ENCODE measurements at places on chromosomes 12 and 14. TPM values are rescaled to one million over a fixed set of nuclear protein-coding genes. Genes with fewer than 3 reads are reported as not detected.

SRRM4 gene
- not detected for total RNA-seq

MUCL1 gene
- total RNA-seq: not detected

ABCD2 gene
- total RNA-seq: 1.8 TPM

GRCh38 chr12:110530511-110530910 lies 28.4 kb downstream of the RAD9B start:
- no peak for DNase-seq
- H3K27ac ChIP-seq: no peak overlapping the region
- peaks cover 3% of the 10 kb centered on the region for H3K4me1 ChIP-seq
- no peaks in the 10 kb centered on the region for H3K27me3 ChIP-seq
- peaks cover 15% of the 10 kb centered on the region for H3K36me3 ChIP-seq
- no peak overlapping the region for H3K4me3 ChIP-seq

DNA sequence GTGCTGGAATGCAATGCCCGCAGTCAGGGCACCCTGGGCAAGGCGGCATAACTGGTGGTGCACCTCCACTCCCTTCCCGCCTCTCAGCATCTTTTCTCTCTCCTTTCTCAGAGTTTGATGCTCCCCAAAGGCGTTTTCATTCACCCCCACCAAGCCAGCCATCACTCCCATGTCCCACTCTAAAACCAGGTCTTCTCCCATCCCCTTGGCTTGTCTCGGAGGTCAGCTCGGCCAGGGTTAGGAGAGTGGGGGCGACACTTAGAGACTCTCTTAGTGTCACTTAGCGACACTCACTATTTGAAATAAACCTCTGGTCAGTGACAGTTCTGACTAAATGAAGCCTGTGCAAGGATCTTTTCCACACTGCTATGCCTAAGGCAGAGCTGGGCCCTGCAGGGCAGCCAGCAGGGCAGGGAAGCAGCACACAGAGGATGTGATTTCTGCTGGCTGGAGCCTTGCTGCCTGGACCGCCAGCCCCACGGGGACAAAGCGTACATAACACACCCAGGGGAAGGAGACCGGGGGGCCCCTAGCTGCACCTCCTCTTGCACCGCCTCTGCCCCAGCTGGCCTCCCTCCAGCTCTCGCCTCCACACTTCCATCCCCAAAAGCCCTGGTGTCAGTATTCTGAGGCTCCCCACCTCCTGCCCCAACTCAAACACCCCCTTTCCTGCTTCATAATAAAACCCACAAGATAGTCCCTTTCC lies 64.5 kb downstream of the VWF start:
- H3K4me3 ChIP-seq: no peak overlapping the region
- H3K4me1 ChIP-seq: peaks cover 10% of the 10 kb centered on the region
- no peaks in the 10 kb centered on the region for H3K36me3 ChIP-seq

DNA sequence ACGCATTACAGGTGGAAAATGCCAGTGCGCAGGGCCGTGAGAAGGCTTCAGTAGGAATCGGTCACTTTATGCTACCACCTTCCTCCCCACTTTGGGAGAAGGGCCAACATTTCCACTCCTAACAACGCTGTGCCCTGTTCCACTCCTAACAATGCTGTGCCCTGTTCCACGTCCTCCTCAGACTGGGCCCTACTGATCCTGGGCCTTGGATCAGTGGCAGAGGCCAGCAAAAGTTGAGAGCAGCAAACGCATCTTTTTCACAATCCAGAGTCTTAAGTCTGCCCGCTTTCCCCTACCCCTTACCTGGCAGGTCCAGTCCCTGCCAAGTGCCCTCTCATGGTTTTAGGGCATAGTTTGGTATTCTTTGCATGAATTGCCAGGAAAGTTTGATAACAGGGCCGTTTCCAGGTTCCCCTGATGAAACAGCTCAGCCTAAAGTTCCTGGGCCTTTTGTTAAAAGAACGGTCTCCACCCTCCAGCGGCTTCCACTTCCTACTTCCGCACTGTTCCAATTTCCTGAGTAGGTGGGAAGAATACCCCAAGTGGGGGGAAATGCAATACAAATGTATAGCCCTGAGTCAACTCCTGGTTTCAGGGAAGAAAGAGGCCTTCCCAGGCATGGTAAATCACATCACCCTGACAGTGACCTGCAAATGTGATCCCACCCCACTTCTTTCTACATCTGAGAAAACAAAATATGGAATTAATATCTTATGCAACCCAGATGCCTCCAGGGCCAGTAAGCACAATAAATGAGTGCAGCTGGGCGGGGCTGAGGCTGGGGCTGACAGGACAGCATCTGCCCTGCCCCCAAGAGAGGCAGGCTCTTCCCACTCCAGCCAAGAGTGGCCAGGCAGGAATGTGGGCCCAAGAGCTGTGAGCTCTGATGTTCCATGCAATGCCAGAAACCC lies 15.0 kb downstream of the KCTD10 start:
- peaks cover 4% of the 10 kb centered on the region for H3K36me3 ChIP-seq
- H3K4me3 ChIP-seq: no peak overlapping the region
- DNase-seq: no peak
- no peaks in the 10 kb centered on the region for H3K27me3 ChIP-seq

C12orf50 gene
- total RNA-seq: 0.10 TPM

- no peak overlapping the region for H3K27ac ChIP-seq
- no peaks in the 10 kb centered on the region for H3K4me1 ChIP-seq
- DNase-seq: no peak
- H3K36me3 ChIP-seq: no peaks in the 10 kb centered on the region
Observed at GRCh38 chr12:65965358-65965757, 141.1 kb downstream of the HMGA2 start.

ZDHHC22 gene
- total RNA-seq: 0.12 TPM

GRCh38 chr14:55837467-55837866 lies 257.5 kb downstream of the KTN1 start:
- no peak overlapping the region for H3K27ac ChIP-seq
- H3K36me3 ChIP-seq: no peaks in the 10 kb centered on the region
- H3K27me3 ChIP-seq: peaks cover 7% of the 10 kb centered on the region
- H3K4me1 ChIP-seq: no peaks in the 10 kb centered on the region
- no peak overlapping the region for H3K4me3 ChIP-seq

- no peak for DNase-seq
- no peaks in the 10 kb centered on the region for H3K36me3 ChIP-seq
- no peak overlapping the region for H3K4me3 ChIP-seq
- peaks cover 53% of the 10 kb centered on the region for H3K4me1 ChIP-seq
Observed at GRCh38 chr12:94239332-94239993, 91.1 kb downstream of the PLXNC1 start.

DNA sequence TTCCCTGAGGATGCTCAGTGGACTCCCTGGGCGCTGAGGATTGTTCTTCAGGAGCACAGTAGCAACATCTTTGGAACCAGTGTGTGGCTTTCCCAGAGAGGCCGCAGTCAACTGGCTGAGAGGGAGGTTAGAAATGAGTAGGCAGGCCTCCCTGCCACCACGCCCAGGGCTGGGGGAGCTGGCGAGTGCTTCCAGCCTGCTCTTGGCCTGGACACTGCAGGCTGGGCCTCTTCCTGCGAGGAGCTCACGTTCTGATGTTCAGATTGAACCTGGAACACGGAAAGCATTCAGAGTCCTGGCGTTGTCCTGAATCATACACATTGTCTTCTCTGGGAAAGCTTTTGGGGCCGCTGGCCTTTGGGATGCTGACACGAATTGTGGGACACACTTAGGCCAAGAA lies 15.6 kb downstream of the TSPAN9 start:
- H3K36me3 ChIP-seq: no peaks in the 10 kb centered on the region
- H3K4me3 ChIP-seq: no peak overlapping the region
- no peak for DNase-seq
- no peak overlapping the region for H3K27ac ChIP-seq
- H3K4me1 ChIP-seq: peaks cover 1% of the 10 kb centered on the region
- no peaks in the 10 kb centered on the region for H3K27me3 ChIP-seq

SYNDIG1L gene
- not detected for total RNA-seq

DNA sequence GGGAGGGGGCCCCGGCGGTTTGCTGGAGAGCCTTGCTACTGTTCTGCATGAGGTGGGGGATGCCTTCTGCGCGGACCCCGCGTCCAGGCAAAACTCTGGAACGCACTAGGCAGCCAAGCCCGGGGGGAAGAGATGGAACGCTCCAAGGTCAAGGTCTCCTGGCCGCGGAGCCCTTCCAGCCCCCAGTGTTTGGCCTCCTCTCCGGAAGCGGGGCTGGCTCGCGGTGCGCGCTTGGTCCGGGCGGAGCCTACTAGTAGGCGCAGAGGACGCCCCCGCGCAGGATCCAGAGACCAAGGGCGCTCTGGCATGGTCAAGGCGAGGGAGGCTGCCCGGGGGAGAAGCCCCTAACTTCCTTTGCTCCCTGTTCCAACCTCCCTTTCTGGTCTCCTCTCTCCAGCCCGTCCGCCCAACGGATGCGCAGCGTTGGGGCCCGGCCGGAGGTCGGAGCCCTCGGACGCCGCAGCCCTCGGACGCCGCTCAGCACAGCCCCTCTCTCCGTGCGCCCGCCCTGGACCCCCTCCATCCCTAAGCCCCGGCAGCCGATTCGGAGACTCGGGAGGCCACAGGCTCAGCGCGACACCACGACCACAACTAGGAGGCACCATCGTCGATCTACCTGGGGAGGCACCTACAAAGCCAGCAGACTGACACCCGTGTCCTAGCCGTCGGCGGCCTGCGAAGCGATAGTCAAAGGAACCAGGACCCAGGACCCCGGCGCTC lies 669 bp upstream of the KCNK13 start:
- peaks cover 22% of the 10 kb centered on the region for H3K27me3 ChIP-seq
- DNase-seq: peak; percentile 13
- H3K4me1 ChIP-seq: peaks cover 40% of the 10 kb centered on the region
- H3K4me3 ChIP-seq: peak overlapping the region; percentile 45
- no peaks in the 10 kb centered on the region for H3K36me3 ChIP-seq
- no peak overlapping the region for H3K27ac ChIP-seq

ZFHX2 gene
- 2.5 TPM for total RNA-seq

DNA sequence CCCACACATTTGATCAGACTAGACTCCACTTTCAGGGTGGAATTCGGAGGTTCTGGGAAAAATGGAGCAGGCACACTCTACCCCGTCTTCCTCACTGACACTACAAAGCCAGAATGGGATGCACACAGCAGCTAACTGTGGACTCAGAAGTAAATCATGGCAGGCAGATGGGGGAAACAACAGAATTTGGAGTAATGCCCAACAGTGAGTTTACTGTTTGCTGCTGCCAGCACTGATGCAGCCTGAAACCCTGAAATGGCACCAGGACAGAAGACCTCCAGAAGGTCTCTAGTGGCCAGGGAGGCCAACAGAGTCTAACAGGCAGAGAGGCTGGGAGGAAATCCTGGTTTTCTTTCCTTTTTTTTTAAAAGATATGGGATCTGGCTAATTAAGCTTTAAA lies 24.6 kb downstream of the KCTD10 start:
- no peaks in the 10 kb centered on the region for H3K4me1 ChIP-seq
- H3K36me3 ChIP-seq: peaks cover 16% of the 10 kb centered on the region
- H3K27me3 ChIP-seq: no peaks in the 10 kb centered on the region
- no peak overlapping the region for H3K27ac ChIP-seq

GRCh38 chr14:31930493-31931240 lies 146.4 kb upstream of the ARHGAP5 start:
- no peaks in the 10 kb centered on the region for H3K36me3 ChIP-seq
- no peak overlapping the region for H3K27ac ChIP-seq
- DNase-seq: no peak
- no peak overlapping the region for H3K4me3 ChIP-seq
- H3K27me3 ChIP-seq: no peaks in the 10 kb centered on the region

TOMM20L gene
- total RNA-seq: 0.70 TPM

GRCh38 chr14:34642595-34642994 lies 12.6 kb upstream of the SNX6 start:
- H3K36me3 ChIP-seq: no peaks in the 10 kb centered on the region
- no peak overlapping the region for H3K4me3 ChIP-seq
- H3K27me3 ChIP-seq: no peaks in the 10 kb centered on the region
- H3K4me1 ChIP-seq: no peaks in the 10 kb centered on the region
- no peak for DNase-seq

DNA sequence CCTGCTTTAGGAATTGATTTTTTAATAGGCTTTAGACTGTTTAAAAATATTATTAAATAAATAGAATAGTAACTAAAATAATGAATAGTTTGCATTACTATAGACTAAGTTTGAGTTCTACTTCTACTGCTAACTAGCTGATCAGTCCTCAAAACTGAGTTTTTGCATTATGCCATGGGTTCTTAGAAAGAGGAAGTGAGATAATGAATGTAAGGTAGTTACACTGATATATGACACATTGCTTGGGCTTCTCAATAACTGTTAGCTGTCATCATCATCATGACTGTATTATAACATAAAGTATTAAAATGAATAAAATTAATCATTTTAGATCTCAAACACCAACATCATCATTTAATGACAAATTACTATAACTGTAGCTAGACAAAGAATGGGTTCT lies 949.7 kb downstream of the TRHDE start:
- DNase-seq: no peak
- no peaks in the 10 kb centered on the region for H3K27me3 ChIP-seq
- H3K4me1 ChIP-seq: no peaks in the 10 kb centered on the region
- H3K4me3 ChIP-seq: no peak overlapping the region

GRCh38 chr14:38950676-38951075 lies 152.4 kb downstream of the SEC23A start:
- H3K27me3 ChIP-seq: no peaks in the 10 kb centered on the region
- no peak overlapping the region for H3K4me3 ChIP-seq
- no peaks in the 10 kb centered on the region for H3K36me3 ChIP-seq

GRCh38 chr14:82447586-82447985 lies 913.9 kb upstream of the SEL1L start:
- no peak for DNase-seq
- H3K27ac ChIP-seq: no peak overlapping the region
- H3K27me3 ChIP-seq: no peaks in the 10 kb centered on the region
- no peaks in the 10 kb centered on the region for H3K4me1 ChIP-seq
- no peaks in the 10 kb centered on the region for H3K36me3 ChIP-seq

DNA sequence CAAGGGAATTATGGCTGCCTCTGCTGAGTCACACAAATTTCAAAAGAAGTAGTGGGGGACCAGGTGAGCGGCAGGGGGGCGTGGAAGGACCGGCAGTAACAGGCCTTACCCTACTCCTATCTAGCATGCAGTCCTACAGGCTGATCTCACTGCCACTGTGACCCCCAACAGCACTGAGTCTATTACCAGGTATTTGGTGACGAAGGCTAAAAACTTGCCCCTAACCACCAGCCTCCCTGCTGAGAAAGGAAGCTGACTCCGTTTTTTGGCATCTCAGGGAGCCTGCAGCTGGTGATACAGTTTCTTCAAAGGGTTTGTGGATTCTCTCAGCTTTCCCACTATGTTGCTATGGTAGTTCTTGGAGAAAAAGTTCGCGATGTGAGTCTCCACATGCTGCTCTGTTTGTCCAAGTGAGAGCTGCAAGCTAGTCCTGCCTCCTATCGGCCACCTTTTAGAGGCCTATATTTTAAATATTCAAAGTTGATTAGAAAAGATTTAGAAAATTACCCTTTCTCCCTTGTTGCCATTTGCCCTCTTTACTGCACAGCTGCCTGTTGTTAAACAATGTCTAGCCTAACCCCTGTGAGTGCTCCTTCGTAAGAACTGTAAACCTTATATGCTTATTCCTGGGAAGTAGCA lies 57.1 kb upstream of the SLCO1B1 start:
- H3K36me3 ChIP-seq: no peaks in the 10 kb centered on the region
- DNase-seq: no peak
- no peak overlapping the region for H3K27ac ChIP-seq
- no peaks in the 10 kb centered on the region for H3K4me1 ChIP-seq
